ENCODE measurements at places on chromosomes 2 and 18.

- no peak for DNase-seq
Observed at GRCh38 chr18:60568220-60568619, 195.6 kb upstream of the MC4R start.

GRCh38 chr2:98713332-98714015 is 17.5 kb downstream of the MGAT4A start:
- DNase-seq, result no peak

- no peak for DNase-seq
Observed at GRCh38 chr2:70901227-70902066, 34.3 kb upstream of the ATP6V1B1 start.

DNA sequence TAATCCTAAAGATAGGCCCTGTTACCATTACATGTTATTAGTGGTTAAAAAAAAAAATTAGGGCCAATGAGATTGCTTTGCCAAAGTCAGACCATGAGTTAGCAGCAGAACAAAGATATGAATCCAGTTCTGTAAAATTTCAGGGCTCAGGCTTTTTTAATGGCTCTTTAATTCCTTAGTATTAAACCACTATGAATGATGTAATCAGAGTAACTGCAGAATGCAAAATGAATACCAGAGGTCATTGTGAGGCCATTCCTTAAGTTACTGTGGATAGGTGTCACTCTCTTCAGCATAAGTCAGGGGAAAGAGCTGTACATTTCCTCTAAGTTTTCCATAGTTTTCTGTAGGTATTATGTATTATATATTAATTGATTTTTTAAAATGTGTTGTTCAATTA is 42.2 kb upstream of the TBR1 start:
- DNase-seq, result no peak

- no peak for DNase-seq
Observed at GRCh38 chr2:35063836-35064235, 1291.7 kb upstream of the CRIM1 start.

GRCh38 chr2:193584522-193584938 is 1389.8 kb upstream of the TMEFF2 start:
- no peak for DNase-seq

DNA sequence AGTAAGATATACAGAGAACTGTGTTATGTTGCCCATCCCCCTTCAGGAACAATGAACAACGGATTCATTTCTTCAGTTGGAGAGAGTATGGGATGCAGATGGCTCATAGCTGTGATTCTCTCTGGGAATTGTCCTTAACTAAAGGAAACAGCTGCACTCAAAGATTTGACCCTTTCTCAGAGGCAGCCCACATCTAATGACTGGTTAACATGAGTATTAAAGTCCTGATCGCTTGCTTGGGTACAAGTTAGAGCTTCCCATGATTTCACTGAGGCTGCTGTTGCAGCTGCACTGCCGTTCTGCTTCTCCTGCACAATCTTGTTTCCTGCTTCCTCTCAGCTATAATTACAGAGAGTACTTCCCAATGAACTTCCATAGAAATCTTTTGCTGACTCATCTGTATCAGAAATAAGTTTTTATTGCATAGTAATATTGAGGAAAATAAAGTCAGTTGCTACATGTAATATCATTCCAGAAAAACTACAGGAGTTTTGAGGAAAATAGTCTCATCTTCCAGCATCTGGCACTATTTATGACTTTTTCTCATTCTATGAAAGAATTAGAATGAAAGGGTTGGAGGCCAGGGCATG is 12.8 kb upstream of the SCN9A start:
- DNase-seq, result no peak

GRCh38 chr2:135800513-135801460 is 36.2 kb downstream of the LCT start:
- DNase-seq, result no peak

DNA sequence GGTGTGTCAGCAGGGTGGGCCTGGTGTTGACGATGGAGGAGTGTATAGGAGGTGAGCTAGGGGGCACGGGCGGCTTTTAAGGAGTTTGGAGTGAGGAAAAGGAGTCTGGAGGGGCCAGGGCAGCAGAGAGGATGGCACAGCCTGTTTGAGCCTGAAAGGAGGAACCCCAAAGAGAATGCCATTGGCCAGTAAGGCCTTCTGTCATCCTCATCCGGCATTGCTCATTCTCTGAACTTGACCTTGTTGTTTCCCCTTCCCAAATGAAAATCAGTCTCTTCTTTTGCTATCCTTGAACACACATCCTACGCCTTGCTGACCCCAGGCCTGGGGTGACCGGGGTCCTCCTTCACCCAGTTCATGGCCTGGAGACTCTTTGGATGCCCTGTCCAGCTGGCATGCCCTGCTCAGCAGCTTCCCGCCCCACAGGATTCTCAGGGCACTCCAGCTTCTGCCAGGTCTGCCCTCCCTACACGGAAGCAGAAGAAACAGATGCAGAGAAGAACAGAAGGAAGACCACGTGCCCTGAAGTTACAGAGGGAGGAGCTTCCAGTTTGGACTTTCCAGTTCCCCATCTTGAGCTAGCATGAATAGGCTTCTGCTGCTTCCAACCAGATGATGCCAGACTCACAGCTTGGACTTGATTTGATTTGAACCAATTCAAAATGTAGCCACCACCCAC is 20.5 kb upstream of the KIF3C start:
- no peak for DNase-seq

GRCh38 chr2:111661286-111661940 is 222.6 kb downstream of the ANAPC1 start:
- no peak for DNase-seq

GRCh38 chr18:68847219-68847837 is 49.4 kb downstream of the CCDC102B start:
- DNase-seq, result no peak

DNA sequence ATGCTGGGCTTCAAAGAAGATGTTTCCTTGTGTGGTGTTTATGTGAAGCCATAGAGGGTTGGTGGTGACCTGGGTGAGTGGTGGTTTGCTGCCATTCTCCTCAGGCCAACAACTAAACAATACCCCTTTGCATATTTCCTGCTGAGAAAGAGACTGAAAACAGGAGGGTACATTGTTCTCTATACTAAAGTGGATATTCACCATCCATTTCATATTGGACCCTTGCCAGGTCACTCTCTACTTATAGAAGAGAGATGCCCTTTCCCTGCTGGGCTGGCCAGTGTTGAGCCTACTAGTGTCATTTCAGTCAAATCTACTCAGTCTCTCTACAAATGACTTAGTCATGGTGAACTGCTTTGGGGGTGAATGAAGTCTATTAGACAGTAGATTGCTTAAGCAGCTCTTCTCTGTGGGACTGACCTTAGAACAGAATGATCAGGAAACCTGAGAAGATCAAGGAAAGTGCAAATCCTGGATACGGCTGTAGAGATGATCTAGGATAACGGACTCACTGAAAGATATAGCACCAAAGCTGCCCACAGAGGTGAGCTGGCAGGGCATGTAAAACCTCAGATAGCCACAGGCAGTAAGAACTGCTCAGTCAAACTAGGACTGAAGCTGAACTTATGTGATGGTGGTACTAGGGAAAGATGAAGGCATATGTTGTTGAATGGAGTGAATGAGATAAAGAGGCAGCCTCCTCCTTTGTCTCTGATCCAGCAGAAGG is 154.9 kb downstream of the MYO3B start:
- no peak for DNase-seq

DNA sequence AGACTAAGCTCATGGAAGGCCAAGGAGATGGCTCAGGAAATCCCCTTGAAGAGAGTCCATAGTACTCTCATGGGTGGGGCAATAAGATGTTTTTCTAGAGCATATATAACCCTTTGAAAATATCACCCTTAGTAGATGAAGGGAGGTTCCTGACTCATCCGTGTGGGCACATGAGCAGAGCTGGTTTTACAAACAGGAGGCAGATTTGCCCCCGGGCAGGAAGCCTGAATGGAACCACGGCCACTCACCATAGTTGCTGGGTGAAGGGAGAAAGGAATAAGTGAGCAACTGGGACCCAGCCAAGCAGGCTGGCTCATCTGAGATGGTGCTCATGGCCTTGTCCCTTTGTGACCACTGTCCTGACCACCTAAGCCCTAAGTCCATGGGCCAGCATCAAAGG is 29.0 kb upstream of the MAPRE3 start:
- no peak for DNase-seq

DNA sequence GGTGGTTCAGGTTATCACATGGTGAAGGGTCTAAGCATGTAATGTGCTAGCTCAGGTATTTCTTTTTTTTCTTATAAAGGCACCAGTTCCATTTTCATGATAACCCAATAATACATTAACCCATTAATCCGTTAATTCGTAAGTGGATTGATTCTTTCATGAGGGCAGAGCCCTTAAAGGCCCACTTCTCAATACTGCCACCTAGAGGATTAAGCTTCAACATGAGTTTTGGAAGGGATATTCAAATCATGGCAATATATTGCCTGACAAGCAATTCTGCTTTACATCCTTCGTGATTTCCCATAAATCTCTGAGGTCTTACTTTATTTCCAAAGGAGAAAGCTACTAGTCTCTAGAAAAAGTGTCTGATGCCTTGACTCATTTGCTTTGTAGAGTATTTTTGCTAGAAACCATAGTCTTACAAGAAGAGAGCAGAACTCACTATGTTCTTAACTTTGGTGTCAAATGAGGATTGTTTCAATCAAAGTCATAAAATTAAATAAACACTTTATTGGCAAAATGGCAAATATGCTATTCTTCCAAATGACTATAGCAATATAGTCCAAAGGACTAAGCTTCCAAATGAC is 271.3 kb downstream of the KCNS3 start:
- DNase-seq, result no peak

DNA sequence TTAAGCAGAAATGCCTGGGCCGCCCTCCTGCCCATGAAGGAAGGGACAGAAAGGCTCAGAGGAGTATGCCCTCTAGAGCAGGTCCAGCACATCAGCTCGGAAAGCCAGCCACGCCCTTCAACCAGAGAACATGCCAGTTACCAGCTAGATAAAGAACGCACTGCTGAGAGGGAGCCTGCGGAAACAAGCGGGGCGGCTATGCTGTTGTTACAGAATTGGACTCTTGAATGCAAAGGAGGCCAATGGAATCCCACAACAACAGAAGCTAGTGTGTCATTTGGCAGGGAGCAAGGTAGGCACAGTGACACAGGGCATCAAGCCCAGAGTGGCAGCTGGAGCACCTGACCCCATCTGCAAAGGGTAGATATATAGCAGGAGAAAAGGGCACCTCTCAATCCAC is 242.9 kb upstream of the ID2 start:
- no peak for DNase-seq

GRCh38 chr18:10111944-10112343 is 198.1 kb downstream of the VAPA start:
- no peak for DNase-seq

DNA sequence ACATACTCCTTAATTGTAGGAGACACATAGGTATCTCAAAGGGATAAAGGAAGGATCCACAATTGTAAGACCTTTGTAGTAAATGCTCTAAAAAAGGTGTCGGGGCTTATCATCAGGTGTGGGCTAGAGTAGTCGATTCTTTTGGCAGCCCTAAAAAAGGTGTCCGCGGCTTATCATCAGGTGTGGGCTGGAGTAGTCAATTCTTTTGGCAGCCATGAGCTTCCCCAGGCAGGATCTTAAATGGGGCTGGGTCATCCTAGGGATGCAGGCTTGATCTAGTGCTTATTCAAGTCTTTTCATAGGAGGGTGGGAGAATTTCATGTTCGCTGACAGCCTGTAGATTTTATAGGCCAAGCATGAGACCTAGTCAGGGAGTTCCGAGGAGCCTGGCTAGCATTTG is 406.4 kb upstream of the VWC2L start:
- no peak for DNase-seq

DNA sequence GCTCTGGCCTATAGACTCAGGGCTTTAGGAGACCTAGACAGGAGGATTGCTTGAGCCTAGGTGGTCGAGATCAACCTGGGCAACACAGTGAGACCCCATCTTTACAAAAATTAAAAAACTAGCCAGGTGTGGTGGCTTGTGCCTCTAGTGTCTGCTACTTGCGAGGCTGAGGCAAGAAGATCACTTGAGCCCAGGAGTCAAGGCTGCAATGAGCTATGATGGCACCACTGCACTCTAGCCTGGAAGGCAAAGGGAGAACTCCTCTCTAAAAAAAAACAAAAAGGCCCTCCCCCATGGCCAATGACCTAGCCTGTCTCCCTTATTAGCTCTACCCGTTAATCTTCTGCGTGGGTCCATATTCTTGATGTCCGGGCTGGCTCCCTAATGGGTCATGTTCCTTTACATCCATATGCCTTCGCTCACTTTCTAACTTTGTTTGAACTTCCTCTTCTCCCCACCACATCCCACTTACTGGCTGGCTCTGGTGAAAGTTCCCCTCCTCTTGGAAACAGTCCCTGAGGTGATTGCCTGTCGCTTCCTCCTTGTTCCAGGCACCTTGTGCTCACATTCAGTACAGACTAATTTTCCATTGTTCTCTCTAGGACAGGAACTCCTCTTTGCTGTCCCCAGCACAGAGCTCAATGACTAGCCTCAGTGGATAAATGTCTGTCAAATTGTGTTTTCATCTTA is 103.0 kb downstream of the AFF3 start:
- DNase-seq, result no peak

DNA sequence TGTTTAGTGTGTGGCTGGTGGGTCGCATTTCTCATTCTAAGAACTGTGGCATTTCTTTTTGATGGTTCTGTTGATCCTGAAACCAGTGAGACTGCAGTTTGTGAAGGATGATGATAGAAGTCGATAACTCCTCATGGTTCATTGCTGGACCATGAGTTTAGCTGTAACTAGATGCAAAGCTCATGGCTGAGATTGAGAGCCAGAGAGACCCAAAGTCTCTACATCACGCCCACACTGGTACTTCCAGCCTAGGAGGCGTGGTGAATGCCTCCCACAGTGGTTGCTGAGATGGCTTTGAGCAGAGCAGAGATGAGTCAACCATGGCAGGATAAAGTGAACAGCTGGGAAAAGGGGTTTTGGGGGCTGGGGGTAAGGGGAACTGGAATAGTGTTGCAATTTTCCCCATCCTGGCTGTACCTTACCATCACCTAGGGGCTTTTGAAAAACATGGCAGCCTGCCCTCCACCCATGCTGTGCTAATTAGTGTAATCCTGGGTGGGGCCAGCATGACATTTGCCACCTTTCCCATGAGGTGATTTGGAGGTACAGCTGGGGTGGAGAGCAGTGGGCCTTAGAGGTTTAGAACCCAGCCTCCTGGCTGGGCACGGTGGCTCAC is 24.1 kb downstream of the INPP4A start:
- DNase-seq, result no peak

GRCh38 chr2:100106460-100106859 is 35.9 kb downstream of the AFF3 start:
- DNase-seq, result no peak

- DNase-seq, result no peak
Observed at GRCh38 chr18:23939366-23939765, 75.2 kb upstream of the TTC39C start.

GRCh38 chr18:49169037-49169521 is 218.3 kb upstream of the SMAD7 start:
- no peak for DNase-seq

GRCh38 chr2:204226305-204226880 is 289.8 kb downstream of the ICOS start:
- DNase-seq, result no peak

DNA sequence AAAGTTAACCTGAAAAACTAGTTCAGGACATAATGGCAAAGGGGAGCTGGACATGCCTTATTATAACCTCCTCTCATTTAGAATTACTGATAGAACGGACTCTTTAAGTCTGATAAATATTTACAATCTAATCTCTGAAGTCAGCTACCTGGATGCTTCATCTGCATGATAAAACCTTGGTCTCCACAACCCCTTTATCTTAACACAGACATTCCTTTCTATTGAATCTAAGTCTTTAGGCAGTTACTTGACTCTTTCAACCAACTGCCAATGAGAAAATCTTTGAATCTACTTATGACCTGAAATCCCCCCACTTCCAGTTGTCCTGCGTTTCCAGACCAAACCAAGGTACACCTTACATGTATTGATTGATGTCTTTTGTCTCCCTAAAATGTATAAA is 191.2 kb upstream of the LRRTM4 start:
- no peak for DNase-seq

GRCh38 chr2:85504778-85505261 is 34.1 kb upstream of the MAT2A start:
- DNase-seq, result no peak
